NT2/D1 (cell line): ENCODE measurements at places on chromosomes 5 and 9.
A peak's percentile ranks its signal among the peaks of the same experiment; 100 is the strongest.

DNA sequence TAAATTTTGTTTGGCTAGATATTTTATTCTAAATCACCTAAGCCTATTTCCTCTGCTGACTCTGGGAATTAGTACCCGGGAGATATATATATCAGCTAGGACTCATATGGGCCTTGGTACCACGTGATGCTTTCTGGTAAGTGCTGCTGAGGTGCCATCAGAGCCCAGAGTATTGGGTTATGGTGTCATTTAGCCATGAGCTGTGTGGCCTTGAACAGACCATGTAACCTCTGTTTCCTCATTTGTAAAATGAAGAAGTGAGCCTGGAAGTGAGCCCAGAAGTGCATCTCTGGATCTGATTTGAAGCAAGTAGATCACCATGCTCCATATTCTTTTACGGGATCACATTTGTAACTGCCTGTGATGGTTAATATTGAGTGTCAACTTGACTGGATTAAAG lies 126.1 kb downstream of the GPBP1 start:
- no peak for DNase-seq

DNA sequence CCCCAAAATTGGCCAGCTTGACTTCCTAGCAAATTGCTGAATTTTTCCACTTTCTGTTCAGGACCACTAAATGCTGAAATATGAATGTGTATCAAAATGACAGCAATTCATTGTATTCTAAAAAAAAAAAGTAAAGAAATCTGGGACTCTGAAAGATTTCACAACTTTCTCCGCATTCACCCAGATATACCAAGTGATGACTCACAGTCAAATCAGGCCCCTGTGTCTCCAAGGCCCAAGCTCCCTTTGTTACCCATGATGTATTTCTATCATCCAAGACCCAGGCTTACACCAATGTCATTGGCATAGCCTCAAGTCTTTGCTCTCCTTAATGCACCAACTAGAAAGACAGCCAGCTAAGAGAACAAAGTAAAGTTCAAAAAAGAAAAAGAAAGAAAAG lies 493.9 kb downstream of the NTRK2 start:
- no peak for DNase-seq

DNA sequence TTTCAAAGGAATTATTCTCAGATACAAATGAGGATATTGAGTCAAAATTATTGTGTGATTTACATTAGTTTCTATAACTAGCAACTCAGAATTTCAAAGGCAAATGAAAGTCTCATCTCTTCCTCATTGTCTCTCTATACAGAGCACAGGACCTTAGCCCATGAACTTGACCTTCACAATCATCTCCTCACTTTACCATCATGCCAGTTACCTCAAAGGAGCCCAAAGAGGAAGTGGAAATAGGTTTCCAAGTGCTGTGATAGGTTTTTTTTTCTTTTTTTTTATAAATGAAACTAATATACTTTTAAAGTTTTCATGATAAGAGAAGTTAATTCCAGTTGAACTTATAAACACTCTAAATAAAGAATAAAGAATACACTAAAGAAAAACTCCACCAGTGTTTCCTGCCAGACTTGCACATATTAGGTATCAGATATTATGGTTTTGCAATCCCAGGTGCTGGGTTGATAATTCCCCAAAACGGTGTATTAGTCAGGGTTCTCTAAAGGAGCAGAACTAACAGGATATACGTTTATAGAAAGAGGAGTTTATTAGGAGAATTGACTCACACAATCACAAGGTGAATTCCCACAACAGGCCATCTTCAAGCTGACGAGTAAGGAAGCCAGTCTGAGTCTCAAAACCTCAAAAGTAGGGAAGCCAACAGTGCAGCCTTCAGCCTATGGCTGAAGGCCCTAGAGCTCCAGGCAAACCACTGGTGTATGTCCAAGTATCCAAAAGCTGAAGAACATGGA lies 50.1 kb upstream of the ADAMTS16 start:
- no peak for DNase-seq

GRCh38 chr9:11352612-11353011 lies 739.8 kb upstream of the PTPRD start:
- no peak for DNase-seq

- DNase-seq: peak; percentile 43
Measured at GRCh38 chr5:102681403-102681983, 73.6 kb upstream of the PAM start.

GRCh38 chr9:137199411-137200121 lies 975 bp downstream of the TPRN start:
- no peak for DNase-seq

DNA sequence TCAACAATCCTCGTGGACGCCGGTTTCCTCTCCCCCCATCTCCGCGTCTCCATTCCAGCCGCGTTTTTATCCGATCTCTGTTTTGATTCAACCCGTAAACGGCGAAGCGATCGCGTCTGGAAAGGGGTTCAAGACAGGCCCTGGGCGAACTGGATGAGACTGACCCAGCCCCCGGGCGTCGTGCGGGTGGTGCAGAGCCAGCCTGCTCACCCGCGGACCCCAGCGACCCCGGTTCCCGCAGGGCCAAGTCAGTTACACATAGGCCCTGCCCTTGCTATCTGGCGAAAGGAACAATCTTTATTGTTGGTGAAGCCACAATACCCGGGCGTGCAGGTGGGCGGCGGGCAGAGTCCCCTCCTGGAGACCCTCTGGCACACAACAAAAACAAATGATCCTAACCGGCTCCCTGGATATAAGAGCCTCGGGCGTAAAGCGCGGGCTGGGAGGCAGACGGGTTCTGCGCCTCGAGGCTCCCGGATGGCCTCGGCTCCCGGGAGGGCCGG lies 1.8 kb downstream of the TLX3 start:
- DNase-seq: no peak

DNA sequence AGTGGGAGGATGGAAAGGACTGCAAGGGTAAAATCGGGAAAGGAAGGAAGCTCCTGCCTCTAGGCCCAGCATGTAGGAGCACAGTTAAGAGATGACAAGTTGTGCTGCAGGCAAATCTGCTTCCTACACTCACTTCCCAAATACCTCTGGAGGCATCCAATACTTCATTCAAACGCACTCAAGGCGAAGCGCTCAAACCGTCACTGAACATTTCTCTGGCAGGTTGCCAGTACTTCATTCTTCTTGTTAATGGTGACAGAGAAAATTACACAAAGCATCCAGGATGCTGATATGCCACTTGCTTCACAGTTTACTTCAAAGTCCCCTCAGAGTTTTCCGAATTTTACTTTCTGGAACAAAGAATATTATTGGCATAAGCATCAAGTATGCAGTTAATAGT lies 59.8 kb downstream of the NREP start:
- DNase-seq: no peak

GRCh38 chr5:109199289-109199688 lies 210.5 kb downstream of the PJA2 start:
- no peak for DNase-seq

GRCh38 chr5:122761115-122761514 lies 13.8 kb upstream of the SNX2 start:
- DNase-seq: no peak

DNA sequence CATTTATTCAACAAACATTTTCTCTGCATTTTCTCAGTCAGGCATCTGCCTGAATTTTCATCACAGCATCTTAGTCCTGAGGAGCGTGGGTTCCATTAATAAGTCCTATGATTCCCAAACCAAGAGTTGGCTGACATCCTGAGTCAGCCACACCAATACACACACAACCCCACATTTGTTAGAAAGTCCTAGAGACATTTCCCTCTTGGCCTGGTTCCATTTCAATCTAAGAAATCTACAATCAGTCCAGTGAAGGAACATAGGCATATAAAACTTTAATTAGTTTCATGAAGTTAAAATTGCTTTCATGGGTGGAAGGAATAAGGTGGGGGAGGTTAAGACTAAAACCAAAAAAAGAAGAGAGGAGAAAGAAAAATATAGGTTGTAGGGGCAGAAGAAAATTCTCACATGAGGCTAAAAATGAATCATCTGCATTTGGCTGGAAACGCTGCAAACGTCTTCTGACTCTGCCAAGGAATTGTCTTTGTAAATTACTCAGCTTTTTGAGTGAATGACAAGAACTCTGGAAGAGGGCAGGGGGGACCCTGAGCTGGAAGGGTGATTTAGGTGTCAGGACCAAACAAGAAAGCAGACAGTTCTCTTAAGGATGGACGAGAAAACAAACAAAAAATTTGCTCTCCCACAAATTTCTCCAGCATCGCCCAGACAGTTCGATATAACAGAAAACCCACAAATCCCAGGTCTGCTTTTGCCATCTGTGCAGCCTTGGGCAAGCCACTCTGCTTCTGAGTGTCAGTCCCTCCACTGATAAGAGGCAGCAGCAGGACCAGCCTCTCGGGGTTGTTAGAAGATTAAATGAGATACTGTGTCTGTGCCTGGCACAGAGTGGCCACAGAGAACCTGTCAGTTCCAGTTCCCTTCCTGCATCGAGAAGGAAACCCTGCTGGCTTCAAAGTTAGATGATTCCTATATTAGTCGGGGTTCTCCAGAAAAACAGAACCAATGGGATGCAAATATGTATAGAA lies 289.7 kb downstream of the CDK5RAP2 start:
- no peak for DNase-seq

- DNase-seq: no peak
Measured at GRCh38 chr5:159463590-159464321, 133.5 kb upstream of the IL12B start.

DNA sequence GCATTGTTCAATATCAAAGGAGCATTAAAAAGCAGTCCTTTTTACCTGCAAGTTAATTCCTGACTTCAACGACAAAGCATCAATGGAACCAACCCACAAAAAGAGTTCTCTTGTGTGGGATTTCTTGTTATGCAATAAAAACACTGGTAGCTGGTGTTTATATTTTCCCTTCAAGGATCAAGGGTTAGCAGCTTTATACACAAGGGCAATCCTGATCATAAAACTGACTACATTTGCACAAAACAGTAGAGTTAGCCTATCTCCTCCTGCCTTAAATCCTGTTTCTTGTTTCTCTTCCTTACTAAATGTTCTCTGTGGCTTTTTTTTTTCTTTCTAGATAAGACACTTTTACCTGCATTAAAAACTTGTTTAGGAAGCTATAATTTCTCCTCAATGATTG lies 306.4 kb downstream of the SLCO4C1 start:
- no peak for DNase-seq

GRCh38 chr5:156477196-156477595 lies 150.2 kb downstream of the SGCD start:
- DNase-seq: no peak

DNA sequence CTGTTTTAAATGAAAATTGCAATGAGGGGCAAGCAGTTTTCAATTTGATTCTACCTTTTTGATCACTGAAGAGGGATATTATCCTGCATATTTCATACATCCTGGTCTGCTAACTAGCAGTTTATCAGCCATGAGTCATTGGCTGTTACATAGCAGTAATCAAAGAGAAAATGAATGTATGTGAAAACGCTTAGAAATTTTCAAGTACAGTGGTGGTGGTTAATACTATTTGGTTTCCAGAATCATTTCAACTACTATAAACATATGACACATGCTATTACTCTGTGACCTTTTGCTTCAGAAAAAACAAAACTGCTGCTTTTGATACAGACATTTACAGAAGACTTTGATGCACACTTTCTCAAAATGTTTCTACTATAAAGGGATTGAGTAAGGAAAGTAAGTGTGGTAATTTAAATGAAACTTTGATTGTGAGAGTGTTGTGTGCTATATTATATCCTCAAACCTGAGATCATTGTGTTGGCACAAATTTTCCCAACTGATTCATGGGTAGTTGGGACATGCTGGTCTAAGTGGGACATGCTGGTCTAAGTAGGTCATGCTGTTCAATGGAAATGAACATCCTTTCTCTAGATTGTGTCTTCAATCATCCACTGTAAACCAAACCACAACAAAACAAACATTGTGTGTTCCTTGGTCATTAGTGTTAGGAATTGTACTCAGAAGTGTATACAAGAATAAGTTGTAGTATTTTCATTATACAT lies 5.1 kb downstream of the RNF14 start:
- no peak for DNase-seq

- no peak for DNase-seq
Measured at GRCh38 chr5:153617190-153617589, 126.7 kb downstream of the GRIA1 start.

- DNase-seq: no peak
Measured at GRCh38 chr5:54793468-54794134, 191.8 kb downstream of the ESM1 start.

DNA sequence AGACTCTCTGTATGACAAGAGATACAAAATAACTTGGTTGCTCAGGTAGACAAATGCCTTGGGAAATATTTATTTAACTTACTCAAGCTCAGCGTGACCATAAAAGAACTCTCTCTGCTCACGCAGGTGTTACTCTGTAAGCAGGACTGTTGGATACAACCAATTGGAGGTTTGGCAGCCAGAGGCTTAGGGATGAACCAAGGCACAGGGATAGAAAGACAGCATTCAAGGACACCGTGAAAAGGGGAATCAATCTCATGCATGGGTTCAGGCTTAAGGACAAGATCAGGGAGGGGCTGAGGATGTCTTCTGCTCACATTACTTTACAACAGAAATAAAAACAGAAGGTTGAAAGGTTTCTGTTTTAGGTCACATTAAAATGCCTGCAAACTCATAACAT lies 389.0 kb upstream of the BRINP1 start:
- DNase-seq: no peak

DNA sequence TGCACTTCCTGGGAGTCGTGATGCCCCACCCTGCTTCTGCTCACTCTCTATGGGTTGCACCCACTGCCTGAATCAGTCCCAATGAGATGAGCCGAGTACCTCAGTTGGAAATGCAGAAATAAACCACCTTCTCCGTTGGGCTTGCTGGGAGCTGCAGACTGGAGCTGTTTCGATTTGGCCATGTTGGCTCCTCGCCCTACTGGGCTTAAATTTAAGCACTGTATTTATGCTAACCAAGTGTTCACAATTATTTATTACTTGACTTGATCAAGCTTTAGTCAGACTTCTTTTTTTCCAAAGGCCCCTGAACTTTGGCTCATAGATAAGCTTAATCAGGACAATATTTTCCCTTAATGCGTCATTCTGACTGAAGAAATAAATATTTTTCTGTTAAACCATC lies 1072.4 kb upstream of the CDH9 start:
- no peak for DNase-seq

DNA sequence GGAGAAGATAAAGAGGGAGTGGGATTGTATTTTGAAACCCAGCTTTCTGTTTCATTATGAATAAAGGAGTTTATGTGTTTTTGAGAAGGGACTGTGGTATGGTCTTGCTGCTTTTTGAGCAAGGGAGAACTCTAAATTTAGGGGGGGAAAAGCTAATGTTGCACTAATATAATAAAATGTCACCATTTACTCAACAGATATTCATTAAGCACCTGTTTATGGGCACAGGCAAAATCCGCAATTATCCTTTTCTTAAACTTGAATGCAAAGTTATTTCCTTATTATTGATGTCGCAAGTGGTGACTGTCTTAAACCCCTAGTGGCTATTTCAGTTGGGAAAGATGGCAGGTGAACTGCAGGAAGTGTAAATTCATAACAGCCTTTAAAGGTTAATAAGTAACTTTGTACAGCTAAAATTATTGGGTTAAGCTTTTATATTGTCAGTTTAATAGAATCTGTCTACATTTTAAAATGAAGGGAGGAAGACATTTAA lies 1.5 kb downstream of the CDC42SE2 start:
- no peak for DNase-seq

- peak; percentile 15 for DNase-seq
Measured at GRCh38 chr9:4235871-4236804, 63.7 kb downstream of the GLIS3 start.
